Astrocyte of the spinal cord (primary cell): ENCODE measurements at places on chromosomes 2 and 18.

GRCh38 chr18:49961271-49961670, 147.9 kb upstream of the ACAA2 start:
- no peak for DNase-seq

DNA sequence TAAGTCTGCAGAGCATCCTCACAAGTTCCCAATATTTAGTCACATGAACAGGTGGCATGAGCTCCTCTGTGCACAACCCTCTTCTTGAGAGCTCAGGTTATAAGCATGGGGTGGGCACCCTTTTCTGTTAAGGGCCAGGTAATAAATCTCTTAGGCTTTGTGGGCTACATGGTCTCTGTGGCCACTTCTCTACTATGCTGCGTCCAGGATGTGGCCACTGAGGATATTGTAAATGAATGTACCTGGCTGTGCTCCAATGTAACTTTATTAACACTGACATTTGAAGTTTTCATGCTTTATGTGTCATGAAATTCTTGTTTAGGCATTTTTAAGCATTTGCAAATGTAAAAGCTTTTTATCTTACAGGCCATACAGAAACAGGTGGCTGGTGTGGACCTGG, 116.8 kb upstream of the ST6GAL2 start:
- DNase-seq, result peak; percentile 67

GRCh38 chr2:12842917-12843316, 126.2 kb downstream of the TRIB2 start:
- DNase-seq, result no peak

- no peak for DNase-seq
Measured at GRCh38 chr2:223121283-223121682, 69.3 kb downstream of the KCNE4 start.

- no peak for DNase-seq
Measured at GRCh38 chr2:239142806-239143205, 258.0 kb downstream of the HDAC4 start.

DNA sequence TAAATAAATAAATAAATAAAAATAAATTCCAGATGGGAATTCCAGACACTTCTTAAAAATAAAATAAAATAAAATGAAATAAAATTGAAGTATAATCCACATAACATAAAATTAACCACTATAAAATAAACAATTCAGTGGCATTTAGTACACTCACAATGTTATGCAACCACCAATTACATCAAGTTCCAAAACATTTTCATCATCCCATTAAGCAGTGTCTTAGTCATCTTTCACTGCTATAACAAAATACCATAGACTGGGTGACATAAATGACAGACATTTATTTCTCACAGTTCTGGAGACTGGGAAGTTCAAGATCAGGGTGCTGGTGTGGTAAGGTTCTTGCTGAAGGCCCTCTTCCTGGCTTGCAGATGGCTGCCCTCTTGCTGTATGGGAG, 22.6 kb upstream of the PROKR1 start:
- DNase-seq, result no peak

DNA sequence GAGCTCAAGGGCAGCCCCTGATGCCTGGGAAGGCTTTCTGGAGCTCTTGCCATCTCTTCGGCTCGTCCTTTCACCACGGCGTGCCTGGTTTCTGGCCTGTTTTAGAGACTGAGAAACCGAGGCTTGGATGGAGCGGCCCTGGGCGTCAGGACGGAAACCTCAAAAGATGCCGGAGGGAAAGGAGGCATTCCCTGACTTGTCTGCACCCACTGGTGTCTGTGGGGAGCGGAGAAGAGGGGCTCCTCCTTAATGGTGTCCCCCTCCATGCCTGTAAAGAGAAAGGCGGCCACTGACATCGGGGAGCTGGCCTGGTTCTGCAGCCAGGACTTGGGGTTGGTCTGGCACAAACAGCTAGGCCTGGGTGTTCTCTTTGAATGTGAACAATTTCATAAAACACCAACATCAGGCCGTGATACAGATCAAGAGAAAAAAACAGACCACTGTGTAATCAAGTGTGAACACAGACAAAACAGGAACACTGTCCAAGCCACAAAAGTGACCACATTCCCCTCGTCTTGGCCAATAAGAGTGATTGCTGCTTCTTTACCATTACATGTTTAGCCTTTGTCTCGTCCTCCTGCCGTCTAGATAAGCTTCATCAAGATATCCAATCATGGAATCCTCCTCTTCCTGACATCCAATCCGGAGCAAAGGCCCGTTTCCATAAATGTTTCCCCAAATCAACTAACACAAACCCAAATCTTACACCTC, 633 bp upstream of the ILKAP start:
- no peak for DNase-seq

- peak; percentile 32 for DNase-seq
Measured at GRCh38 chr18:72458271-72458670, 85.9 kb downstream of the CBLN2 start.

GRCh38 chr2:64750001-64750816, 96.5 kb upstream of the SERTAD2 start:
- peak; percentile 64 for DNase-seq

- DNase-seq, result no peak
Measured at GRCh38 chr18:50581517-50581916, 21.6 kb downstream of the MAPK4 start.

DNA sequence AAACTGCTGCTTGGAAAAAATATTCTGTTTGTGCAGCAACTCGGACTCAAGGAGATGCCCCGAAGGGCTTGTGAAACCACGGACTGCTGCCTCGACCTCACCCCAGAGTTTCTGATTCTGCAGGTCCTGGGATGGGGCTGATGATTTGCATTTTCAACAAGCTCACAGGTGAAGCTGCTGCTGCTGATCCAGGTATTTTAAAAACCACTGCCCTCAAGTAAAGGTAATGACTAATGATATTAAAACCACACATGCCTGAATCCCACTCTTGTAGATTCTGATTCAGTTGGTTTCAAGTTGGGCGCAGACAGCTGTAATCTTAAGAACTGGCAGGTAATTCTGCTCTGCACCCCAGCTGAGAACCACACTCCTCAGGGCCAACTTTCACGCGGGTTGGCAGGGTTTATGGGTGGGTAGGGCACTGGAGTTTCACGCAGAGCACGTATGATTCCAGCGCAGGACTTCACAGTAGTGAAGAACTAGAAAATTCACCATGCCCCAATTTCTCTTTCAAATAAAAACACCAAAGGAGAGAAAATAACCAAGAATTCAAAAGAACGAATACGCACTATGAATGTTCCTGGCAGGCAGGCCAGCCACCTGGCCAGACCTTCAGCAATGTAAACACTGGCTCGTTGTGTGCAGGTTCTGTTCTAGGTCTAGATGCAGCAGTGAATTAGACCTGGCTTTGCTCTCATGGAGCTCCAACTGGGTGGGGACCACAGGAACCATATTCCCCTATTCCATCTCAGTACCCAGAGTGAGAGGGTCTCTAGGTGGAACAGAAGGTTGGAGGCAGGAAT, 74.6 kb upstream of the ZFP36L2 start:
- peak; percentile 48 for DNase-seq

DNA sequence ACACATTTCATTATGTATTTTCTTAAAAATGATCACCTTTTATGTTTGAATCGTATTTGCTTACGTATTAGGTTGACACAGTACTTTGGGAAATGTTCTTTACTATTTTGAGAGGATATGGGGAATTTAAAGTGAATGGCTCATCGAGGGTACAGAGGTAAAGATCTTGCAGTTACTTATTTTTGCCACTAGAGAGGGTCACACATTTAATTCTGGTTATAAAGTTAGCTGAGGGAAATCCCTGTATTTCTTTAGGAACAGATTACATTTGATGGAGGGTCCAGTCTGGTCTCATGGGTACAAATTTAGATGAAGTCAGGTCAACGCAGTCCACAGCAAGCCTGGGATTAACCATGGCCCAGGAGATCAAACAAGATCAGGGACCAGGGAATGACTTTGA, 24.5 kb downstream of the DYNC2LI1 start:
- DNase-seq, result no peak

- peak; percentile 18 for DNase-seq
Measured at GRCh38 chr18:33817096-33817495, 239.1 kb downstream of the ASXL3 start.

- DNase-seq, result peak; percentile 2
Measured at GRCh38 chr2:26970928-26971627, 641 bp downstream of the MAPRE3 start.

DNA sequence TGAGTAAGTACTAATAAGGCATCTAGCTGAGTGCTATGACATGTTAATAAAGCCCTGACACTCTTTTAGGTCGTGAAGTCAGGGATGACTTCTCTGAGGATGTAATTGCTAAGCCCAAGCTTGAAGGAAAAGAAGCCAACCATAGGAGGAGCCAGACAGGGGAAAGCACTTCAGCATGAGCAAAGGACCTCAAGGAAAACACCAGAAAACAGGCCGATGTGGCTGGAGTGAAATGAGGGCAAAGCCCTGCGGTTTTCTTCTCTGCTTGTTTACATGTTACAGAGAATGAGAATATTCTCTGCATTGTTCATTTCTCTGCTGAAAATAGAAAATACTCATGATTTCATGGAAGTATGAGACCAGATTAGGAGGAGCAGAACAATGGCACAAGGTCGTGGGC, 112.5 kb upstream of the ARHGAP28 start:
- no peak for DNase-seq

GRCh38 chr2:40095000-40095399, 315.9 kb upstream of the THUMPD2 start:
- DNase-seq, result peak; percentile 81

- DNase-seq, result no peak
Measured at GRCh38 chr2:119267604-119268003, 44.0 kb downstream of the STEAP3 start.

- DNase-seq, result no peak
Measured at GRCh38 chr2:150612957-150613710, 125.7 kb upstream of the RND3 start.

DNA sequence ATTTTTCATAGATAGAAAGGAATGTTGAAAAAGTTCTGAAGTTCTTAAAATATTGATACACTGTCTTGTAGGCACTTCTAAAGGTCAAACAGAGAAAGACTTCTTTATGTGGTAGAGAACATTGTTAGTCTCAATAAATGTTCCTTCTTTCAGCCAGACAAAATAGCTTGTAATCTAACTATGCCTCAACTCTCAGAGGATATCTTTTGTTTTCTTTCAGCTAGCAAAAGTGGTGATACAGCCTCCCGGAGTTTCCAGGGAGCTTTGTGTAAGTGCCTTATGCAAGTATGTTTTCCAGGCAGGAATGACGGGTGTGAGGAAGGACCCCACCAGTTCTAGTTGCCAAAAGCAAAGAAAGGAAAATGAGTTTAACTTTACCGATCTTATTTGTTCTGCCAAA, 452.1 kb upstream of the ST6GAL2 start:
- DNase-seq, result peak; percentile 38

- DNase-seq, result no peak
Measured at GRCh38 chr2:61173116-61173515, 11.1 kb downstream of the C2orf74 start.

GRCh38 chr2:183117226-183117625, 7.0 kb upstream of the NUP35 start:
- no peak for DNase-seq

DNA sequence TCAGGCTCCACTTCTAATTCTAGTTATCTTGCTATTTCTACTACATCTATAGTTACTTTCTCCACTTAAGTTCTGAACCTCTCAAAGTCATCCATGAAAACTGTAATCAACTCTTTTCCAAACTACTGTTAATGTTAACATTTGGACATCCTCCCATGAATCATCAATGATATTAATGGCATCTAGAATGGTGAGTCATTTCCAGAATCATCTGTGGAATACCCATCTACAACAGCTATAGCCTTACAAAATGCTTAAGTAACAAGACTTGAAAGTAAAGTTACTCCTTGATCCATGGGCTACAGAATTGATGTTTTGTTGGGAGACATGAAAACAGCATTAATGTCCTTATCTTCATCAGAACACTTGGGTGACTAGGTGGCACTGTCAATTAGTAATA, 35.4 kb downstream of the BARD1 start:
- peak; percentile 13 for DNase-seq

GRCh38 chr2:71783215-71783614, 329.9 kb downstream of the DYSF start:
- no peak for DNase-seq

GRCh38 chr2:227188292-227188691, 23.9 kb downstream of the COL4A3 start:
- peak; percentile 47 for DNase-seq

GRCh38 chr18:63207143-63207790, 112.3 kb downstream of the BCL2 start:
- no peak for DNase-seq

DNA sequence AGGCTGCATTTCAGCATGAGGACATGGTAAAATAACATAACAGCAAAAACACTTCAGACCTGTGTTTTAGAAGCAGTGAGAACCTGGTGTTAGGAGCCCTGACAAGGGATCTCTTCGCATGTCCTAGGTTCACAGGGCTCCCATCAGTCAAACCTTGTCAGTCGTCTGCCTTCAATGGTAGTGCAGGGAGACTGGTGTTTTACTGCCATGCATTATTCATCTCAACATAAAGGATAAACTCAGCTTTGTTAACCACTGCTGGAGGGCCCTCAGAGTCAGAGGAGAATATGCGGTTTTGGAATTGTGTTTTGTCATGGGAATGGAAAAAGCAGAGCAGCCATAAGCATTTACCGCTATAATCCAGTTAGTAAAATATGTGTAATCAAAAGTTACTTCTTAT, 275.9 kb upstream of the GCFC2 start:
- no peak for DNase-seq

DNA sequence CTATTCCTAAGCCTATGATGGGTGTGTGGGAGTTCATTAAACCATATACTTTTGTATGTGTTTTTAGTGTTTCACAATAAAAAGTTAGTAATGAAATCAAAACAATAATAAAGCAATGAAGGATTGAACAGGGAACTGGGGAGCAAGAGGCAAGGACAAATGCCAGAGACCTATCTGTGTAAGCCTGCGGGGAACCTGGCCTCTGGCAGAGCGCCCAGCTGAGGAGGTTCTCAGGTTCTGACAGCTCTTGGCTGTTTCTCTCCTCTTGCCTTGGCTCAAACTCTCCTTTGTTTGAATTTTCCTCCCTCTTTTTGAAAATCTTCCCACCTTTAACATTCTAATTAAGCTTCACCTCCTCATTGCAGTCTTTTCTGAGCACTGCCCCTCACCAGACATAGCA, 200.0 kb upstream of the NCKAP5 start:
- no peak for DNase-seq

- no peak for DNase-seq
Measured at GRCh38 chr2:127811397-127812321, 688 bp upstream of the WDR33 start.

GRCh38 chr2:205361272-205361671, 321.0 kb upstream of the NRP2 start:
- DNase-seq, result no peak

GRCh38 chr2:109686921-109687320, 72.8 kb downstream of the SOWAHC start:
- DNase-seq, result no peak

GRCh38 chr2:234368861-234369261, 128.0 kb downstream of the ARL4C start:
- DNase-seq, result peak; percentile 66

DNA sequence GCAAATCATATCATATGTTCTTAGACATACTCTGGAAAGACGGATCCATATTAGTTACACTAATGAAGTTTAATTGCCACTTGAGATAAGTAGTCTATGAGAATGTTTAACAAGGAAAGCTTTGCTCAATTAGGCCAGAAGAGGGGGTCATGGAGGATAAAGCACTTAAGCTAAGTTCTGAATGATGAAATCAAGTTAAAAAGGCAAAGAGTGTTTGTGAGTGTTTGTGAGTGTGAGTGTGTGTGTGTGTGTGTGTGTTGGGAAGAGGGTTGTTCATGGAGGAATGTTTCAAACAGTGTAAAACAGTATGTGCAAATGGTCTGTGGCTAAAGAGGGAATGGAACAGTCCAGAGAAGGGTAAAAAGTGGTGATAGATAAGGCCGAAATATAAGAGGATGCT, 360.9 kb downstream of the ERBB4 start:
- no peak for DNase-seq
